Stimulated activated CD8-positive, alpha-beta memory T cell treated with anti-CD3 and anti-CD28 coated beads, Interleukin-15, amount 100 ng/mL, for 1 hour (primary cell): ENCODE measurements at places on chromosomes 12 and 14.
A peak's percentile ranks its signal among the peaks of the same experiment; 100 is the strongest.

GRCh38 chr12:88529531-88530488 is 50.5 kb downstream of the KITLG start:
- no peak for DNase-seq

DNA sequence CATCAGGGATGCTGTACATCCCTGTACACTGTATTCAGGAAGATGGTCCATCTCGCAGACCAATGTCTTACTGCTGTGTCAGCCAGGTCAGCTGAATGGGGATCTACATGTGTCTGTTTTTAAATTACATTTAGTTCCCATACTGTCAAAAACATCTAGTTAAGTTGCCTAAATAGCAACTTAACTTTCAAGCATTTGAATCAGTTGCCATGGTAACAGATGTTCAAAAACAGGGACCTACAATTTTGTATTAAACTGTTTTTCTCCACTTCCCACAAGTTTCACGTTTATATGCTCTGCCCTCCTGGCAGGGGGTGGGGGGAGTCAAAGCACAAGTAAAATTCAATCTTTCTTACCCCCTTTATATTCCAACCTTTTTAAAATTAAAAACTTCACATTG is 38.3 kb downstream of the C12orf42 start:
- DNase-seq: no peak

DNA sequence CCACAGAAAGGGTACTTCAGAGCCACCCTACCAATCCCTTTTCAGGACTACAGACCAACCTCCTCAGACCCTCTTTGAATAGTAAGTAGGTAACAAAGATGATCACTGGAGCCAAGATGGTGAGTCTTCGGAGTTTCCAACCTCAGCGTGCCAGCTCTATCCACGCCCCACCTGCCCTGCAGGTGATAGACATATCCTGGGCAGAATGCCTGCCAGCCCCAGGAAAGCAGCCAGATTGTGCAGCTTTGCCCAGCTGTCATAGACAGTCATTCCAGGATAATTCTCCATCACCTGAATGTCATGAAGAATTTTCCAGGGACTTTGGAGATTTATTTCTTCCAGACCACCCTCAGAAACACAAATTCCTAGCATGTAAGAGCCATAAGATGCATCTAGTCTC is 434.4 kb downstream of the RGS6 start:
- no peak for DNase-seq

DNA sequence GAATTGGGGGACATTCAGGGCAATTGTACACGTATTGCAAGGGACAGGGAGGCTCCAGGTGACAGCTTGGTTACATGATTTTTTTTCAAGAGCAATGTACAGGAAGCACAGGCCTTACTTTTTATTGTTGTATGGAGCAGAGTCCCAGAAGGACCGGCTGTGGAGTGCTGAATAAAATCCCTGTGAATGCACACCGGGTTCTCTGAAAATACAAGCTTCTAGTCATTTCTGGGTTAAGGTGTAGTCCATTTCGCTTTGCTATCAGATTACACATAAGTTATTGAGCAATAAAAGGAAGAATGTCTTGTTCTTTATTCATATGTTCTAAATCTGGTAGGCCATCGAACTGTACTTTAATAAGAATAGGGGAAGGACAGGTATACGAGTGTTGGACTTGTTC is 52.2 kb downstream of the PDE3A start:
- no peak for DNase-seq

DNA sequence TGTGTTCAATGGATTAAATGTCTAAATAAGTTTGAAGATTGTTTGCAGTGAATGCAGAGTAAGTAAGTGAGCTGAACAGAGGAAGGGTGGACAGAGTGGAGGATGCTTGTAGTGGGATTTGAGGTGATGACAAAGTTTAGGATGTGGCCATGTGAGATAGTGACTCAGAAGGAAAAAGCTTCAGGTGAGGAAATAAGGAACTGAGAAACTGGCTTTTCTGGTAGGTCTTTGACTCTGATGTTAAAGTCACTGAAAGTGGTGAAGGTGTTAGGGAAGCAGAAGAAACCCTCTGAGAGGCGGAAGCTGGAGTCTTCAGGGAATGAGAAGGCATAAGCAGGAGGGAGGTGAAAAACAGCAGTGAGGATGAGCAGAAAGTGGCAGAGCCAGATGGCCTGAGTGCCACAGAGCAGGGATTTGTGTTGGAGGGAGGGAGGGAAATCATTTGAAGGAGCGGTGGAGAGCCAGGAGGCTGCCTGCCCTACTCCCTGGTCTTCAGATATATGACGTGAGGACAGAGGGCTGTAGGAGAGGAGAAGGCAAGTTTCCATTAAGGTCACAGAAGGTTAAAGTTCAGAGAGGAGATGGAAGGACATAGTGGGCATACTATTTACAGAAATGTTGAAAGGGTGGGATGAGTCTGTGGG is 24.8 kb downstream of the RGS6 start:
- no peak for DNase-seq

GRCh38 chr14:20412876-20413743 is at the start of gene TEP1:
Gene TEP1 (minus strand): TSS chr14:20413501. CDS start chr14:20408439, 5,062 bp downstream.
- DNase-seq: peak; percentile 43

DNA sequence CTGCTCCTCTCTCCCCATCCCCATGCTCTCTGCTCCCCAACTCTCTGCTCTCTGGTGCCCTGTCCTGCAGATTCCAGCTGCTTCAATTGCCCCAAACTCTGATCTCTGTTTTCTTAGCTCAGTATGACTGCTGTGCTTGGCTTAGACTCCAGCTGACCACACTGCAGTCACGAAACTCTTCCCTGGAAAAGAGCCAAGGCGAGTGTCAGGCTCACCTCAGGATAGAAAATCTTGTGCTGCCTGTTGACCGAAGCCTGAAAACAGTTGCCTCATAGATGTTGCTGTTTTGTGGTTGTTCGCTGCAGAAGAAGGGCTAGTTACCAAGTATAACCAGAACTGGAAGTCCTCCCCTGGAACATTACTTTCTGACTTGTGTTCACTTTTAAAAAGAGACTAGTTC is 6.7 kb upstream of the STON2 start:
- DNase-seq: no peak
